Eye (tissue), 1 donor: ENCODE measurements at places on chromosomes 4 and X.

DNA sequence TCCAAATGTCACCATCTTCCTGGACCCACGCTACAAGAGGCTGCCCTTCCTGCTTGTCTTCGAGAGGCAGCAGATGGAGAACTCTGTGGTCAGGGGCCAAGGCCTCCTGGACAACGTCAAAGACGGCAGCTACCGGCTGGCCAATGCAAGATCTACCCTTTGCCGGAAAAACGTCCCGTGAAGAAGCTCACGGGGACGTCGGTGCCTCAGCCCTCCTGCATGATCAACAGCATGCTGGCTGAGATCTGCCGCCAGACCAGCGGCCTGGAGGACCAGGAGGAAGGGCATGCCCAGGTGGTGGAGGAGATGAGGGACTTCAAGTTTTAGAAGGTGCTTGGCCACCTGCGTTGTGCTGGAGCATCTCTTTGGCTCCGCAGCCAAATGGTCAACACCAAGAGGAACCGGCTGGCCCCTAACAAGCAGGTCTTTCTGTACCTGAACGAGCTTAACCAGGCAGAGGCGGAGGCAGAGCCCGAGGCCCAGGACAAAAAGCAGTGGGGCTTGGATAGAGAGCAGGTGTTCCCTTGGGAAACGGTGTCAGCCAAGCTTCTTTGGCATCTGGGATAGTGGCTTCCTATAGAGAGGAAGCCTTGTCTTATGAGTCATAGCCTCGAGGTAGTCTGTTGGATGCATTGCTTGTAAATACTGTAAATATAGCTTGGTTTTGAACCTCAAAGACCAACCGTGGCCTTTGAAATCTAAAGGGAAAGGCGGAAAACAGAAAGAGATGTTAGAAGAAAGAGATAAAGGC is 94.8 kb upstream of the ELOVL6 start:
- no peak for DNase-seq

GRCh38 chr4:157795495-157795894 is 377.3 kb downstream of the GASK1B start:
- no peak for DNase-seq

- no peak for DNase-seq
These were observed 570.4 kb upstream of the DIPK2B start for GRCh38 chrX:45771114-45771513.

GRCh38 chr4:141331534-141332358 is 111.1 kb downstream of the ZNF330 start:
- DNase-seq, result no peak

DNA sequence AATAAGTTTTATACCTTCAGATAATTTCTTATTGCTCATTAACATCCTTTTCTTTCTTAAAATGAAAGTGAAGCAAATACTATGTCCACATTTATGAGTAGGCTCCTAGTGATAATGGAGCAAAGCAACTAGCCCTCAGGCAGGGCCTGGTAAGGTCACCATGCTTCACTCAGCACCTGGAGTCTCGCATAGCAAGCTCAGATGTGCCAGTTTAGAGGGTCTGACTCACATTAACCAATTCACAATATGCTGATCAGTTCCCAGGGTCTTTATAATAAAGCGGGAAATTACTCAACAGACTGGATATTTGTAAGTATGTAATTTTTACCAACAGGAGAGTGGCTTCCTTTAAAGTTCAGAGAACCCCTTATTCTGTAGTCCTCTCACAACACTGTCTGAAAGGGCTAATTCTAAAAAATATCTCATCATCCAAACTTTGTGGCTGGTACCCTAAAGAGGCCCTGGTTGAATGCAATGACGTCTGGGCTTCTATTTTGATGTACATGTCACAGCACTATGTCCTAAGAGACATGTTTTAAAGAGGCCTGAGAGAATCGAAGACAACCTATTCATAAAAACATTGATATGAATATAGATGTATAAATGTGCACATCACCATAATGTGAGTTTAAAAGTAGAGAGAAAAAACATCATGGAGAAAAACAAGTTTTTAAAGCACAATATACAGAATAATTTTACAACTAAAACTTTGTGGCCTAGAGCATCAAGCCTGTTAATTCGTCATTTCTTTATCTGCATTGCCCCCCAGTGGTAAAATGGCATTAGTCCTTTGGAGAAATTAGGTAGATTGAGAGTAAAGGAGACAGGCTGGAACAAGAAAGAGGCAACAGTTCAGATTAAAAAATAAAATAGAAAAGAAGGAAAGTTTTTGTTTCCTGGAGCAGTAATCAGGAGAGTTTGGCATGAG is 44.3 kb downstream of the IL21 start:
- peak; percentile 80 for DNase-seq

DNA sequence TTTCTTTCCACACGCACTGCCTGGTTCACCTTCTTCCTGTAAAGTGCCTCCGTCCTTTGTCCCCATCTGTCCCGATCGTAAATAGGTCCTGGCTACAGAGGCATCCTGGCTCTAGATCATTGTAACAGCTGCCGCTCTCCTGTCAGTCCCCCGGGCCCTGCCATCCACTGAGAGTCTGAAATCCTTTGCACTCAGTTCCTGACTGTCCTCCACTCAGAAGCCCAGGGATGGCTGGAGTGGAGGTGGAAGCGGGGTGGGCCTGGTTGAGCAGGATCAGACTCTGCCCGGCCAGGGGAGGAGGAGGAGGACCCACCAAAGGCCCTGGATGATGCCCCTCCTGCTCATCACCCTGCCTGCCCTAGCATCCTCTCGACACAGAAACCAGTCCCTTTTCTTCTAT is 29.8 kb downstream of the PIGG start:
- DNase-seq, result no peak

- no peak for DNase-seq
These were observed 97.9 kb downstream of the CPZ start for GRCh38 chr4:8690216-8691150.

GRCh38 chr4:108783665-108784463 is 21.0 kb upstream of the ETNPPL start:
- DNase-seq, result no peak

DNA sequence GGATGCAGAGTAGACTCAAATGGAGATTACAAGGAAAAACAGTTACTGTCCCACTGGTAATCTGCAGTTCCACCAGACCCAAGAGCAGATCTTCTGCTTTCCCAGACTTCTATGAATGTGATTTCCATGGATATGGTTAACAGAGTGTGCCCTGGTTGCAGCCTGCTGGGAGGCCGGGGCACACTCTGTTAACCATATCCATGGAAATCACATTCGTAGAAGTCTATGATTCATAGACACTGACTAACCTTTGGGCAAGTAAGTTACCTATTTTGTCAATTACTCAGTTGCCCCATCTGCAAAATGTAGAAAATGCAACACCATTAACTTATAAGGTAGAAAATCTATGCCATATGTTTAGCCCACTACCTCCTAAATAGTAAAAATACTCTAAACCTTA is 443.1 kb upstream of the PITX2 start:
- no peak for DNase-seq

DNA sequence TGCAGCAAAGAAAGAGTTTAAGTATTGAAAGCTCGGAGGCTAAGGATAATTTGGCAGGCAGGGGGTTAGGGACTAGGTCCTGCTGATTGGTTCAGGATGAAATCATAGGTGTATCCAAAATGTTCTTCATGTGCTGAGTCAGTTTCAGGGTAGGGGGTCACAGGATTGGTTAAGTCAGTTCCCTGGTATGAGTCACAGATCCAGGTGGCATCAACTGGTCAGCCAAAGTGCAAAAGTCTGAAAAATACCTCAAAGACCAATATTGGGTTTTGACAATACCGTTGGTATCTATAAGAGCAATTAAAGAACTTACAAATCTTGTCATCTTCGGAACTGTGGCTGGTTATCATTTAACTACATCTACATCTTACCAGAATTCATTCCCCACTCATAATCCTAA is 25.6 kb upstream of the PRDM8 start:
- DNase-seq, result no peak

- no peak for DNase-seq
These were observed 120.2 kb downstream of the KLHL13 start for GRCh38 chrX:117996408-117996807.

GRCh38 chr4:147528054-147528453 is 47.2 kb downstream of the EDNRA start:
- DNase-seq, result no peak

DNA sequence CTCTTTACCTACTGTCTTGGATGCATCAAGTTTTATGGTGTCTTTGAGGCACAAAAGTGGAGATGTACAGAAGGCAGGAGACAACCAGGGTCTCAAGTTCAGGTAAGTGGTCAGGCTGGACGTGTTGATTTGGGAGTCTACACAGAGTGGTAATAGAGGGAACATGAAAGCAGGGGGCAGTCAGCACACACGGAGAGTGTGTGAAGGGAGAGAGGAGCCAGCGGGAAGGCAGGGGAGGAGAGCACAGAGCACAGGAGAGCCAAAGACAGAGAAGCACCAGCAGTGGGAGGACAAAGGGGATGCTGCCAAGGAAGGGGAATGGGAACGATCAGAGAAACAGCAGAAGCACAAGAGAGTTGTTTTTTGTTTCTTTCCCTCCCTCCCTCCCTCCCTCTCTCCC is 32.9 kb downstream of the TMEM150C start:
- DNase-seq, result no peak

DNA sequence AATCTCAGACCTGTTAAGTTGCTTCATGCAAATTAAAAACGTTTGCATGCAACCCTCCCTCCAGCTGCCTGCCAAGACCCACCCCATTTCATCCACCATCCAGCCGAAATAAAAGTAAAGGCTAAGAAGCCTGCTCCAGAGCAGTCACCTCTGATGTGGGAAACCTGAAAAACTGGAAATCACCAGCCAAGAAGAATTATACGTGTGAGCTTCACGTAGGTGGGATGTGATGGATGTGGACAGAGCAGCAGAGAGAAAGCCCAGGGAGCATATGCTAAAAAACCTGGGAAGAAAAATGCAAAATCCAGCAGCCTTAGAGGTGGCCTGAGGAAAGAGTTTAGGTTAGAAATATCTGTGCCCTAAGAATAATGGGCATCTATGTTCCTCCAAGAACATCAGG is 160.6 kb upstream of the STS start:
- DNase-seq, result no peak

GRCh38 chrX:41288641-41289040 is 45.3 kb upstream of the DDX3X start:
- peak; percentile 28 for DNase-seq

DNA sequence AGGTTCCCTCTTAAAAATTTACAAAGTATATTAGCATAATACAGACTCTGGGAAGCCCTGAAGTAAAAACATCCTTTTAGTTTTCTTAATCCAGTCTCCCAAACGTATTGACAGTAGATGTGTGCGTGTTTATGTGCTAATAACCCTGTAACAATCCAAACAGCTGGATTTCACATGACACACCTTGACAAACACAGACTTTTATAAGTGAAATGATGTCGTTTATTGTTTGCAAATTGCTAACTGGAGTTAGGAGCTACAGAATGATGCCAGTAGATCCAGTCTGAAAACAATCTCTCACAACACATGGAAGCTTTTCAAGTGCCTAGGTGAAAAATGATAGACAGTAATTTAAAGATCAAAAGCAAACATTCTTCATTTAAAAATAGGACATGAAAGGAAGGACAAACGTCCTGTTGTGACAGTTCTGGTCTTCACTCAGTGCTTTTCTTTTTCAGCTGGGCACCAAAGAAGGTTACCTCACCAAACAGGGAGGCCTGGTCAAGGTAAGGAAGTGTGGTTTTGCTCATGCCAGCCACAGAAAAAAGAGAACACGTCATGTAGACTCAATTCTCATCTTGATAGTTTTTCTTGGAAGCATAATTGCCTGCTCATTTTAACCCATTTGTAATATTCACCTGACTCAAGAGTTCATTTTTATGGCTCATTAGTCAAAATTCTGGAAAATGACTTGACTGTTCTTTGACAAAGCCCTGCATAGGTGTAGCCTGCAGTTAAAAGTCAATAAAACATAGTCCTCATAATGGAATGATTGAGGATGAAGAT is 32.9 kb downstream of the LAMTOR3 start:
- no peak for DNase-seq

GRCh38 chr4:183840311-183840710 is 64.8 kb upstream of the STOX2 start:
- peak; percentile 96 for DNase-seq

GRCh38 chr4:38577462-38577861 is 86.5 kb upstream of the KLF3 start:
- DNase-seq, result no peak

DNA sequence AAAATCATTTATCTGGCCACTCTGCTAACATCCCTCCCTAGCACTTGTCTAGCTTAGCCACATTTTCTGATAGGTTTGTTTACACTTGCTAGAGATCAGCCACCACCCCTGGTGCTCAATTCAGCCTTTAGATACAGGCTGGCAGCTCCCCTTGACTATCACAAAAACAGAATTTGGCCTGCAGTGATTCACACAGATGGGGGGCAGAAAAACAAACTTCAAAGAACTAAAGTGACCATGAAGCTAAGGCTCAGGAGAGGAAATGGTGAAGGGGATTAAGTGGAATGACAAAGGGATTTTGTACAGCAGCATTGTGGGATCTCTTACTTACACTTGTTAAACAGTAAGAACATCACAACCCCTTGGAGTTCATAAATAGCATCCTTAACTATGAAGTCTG is 1718.0 kb upstream of the PCDH7 start:
- peak; percentile 2 for DNase-seq

GRCh38 chr4:74376888-74377483 is 12.0 kb downstream of the EREG start:
- peak; percentile 45 for DNase-seq

DNA sequence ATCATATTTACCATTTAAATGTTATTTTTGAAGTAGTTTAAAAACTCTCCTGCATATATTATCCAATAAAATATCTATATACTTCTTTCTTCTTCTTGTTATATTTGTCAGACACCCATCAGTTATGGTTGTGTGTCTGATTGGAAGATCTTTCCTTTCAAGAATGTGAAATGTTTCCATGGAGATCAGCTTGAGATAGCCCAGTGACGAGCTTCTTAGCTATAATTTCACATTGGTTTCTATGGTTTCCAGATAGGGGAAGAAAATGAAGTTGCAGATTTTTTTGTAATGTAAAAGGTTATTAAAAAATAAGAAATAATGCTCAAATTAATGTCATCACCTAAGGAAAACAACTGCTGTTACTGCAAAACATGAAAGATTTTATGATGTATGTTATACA is 189.0 kb downstream of the COX7B2 start:
- DNase-seq, result no peak

- peak; percentile 27 for DNase-seq
These were observed 161.8 kb downstream of the NAA11 start for GRCh38 chr4:79163981-79164490.

GRCh38 chrX:24221872-24222271 is 72.3 kb downstream of the ZFX start:
- DNase-seq, result no peak

DNA sequence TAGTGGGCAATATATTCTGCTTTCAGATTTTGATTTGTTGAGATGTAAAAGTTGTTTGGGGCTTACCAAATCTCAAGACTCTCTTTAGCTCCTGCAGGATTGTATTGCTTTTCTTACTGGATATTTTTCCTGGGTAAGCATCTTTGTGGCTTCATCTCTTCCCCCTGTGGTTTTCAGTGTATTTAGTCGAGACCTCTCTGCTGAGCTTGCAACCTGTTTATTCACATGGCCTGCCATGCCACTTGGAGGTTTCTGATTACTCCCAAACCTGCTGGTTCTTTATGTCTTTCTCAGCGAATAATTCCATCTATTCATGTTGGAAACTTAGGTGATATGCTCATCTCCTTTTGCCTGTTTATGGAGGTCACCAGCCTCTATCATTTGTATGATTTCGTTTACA is 10.9 kb downstream of the CCNG2 start:
- DNase-seq, result no peak
